CD4-positive, alpha-beta memory T cell (primary cell): ENCODE measurements at places on chromosomes 7 and 10.

DNA sequence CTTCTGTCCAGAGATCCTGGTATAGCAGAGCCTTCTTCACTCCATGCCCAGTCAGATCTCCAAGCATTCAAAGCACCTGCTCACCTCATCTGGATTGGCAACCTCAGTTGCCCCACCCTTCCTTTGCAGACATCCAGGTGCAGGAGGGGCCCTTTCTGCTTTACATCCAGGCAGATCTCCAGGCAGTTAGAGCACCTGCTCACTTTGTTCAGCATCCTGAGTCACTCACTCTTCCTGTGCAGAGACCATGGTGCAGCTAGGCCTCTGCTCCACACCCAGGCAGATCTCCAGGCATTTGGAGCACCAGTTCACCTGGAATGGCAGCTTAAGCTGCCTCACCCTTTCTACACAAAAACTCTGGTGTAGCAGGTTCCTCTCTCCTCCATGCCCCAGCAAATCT, 153.1 kb downstream of the CDK14 start:
- no peak for DNase-seq

DNA sequence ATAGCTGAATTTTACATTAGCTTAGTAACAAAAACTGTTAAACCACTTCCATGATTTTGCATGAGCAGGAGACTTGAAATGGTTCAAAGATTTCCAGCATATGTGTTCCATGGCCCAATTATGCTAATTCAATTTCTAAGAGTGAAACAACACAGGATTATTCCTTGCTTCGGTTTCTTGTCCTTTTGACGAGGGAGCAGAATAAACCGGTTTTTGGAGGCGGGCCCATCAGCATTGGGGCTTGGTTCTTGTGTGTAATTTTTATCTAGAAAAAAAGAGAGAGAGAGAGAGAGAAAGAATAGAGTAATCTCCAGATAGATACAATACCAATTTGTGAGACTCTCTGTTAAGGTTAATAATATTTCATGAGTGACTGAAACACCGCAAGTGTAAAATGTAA, 159.5 kb upstream of the ETV1 start:
- DNase-seq: no peak

DNA sequence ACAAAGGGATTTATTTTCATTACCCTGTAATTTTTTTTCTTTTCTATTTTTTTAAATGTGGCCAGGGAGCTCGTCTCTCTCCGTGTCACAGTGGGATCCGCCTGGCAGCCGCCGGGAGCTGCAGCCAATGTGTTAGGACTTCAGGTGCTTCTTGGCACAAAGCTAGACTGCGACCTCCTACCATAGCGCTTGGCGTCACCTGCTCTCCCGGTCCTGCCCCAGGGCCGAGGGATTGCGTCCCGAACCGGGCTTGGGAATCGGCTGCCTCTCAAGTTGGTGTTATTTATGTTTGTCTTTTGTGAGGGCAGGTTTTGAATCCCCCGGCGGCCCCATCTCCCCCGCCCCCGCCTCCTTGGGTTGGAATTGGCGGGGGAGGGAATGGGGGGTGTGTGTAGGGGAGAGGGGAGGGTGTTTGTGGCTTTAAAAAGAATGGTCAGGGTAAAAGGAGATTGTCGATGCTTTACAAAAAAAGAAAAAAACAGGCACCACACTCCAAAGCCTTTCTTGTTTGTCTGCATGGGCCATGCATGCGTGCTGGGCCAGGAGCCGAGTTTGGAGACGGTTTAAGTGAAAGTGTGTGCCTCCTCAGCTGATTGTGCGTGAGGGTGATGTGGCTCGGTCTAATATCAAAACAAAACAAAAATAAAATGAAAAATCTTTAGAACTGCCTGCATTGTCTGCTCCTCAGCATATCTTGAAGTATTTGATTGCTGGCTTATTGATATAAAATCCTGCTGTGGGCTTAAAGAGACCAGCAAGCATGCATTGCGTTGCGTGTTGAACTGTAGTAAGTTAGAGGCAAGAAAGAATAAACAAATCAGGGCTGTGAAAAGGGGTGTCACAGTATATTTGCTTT, 1.2 kb downstream of the PPP1R9A start:
- no peak for DNase-seq

DNA sequence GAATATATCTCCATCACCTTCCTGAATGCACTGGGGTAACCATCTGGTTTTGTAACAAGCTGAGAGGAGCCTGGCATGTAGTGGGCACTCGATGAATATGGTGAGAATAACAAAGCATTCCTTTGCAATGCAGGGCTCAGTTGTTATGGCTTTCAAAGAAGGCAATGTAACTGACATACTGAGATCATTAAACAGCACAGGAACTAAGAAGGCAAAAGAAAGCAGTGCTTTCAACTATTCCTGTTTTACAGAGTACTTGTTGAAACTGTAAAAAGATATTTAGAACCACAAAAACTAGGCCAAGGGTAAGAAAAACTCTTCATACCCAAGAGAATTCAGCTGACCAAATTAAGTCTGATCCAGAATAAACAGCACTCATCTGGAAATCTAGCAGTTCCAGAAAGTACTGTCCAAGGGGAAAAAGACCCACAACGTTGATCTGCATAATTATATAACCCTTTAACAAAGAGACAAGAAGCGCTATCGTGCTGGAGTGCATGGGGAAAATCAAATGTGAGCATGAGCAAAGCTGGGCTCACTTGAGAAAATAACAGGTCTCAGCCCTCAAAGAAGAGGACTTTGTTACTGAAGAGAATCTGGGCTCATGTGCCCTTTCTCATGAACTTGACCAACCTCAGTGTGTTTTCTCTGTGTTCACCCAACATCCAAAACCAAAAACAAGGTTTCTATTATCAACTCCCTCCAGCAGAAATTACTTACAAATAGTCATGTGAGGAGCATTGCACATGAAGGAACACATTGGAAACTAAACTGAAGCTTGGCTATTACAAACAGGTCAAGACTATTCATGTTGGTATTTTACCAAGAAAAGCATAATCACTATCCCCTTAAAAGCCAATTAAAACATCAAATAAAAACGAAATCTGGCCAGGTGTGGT, 116.2 kb downstream of the AVL9 start:
- DNase-seq: no peak

- peak; percentile 37 for DNase-seq
Observed at GRCh38 chr7:93055543-93056107, 62.2 kb downstream of the SAMD9 start.

- no peak for DNase-seq
Observed at GRCh38 chr7:17370901-17371585, 72.6 kb downstream of the AHR start.

DNA sequence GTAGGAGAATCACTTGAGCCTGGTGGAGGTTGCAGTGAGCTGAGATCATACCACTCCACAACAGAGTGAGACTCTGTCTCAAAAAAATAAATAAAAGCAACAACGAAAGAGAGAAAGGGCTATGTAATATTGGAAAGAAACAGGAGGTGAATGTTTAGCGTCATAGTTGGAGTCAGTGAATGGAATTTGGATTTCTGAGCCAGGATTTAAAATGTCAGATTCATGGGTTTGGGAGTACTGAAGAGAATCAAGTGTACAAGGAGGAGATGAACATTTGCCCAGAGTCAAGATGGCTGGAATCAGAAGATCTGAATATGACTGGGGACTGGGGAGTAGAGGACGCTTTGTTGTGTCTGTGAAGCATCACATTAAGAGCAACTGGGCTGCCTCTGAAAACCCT, 366.4 kb downstream of the GALNT17 start:
- no peak for DNase-seq

DNA sequence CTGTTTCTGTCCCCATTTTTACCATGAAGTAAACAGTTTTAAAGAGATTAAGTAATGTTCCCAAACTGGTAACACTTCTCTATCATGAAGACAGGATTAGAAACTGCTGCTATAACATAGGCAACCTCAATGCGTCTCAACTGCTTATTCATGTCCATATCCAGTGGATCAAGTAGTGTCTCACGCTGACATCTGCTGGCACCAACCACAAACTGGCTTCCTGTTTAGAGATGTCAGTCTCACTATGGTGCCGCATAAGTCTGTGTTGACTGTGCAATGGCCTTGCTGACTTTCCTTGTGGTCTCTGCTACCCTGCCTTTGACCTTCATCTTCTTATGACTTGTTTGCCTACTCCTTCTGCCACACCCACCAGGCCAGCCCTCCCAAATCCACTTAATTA, 369.6 kb upstream of the DPP6 start:
- no peak for DNase-seq

GRCh38 chr7:38245409-38245977, 27.9 kb downstream of the TARP start:
- DNase-seq: no peak

- DNase-seq: no peak
Observed at GRCh38 chr10:133087045-133087678, 562 bp upstream of the ADGRA1 start.

DNA sequence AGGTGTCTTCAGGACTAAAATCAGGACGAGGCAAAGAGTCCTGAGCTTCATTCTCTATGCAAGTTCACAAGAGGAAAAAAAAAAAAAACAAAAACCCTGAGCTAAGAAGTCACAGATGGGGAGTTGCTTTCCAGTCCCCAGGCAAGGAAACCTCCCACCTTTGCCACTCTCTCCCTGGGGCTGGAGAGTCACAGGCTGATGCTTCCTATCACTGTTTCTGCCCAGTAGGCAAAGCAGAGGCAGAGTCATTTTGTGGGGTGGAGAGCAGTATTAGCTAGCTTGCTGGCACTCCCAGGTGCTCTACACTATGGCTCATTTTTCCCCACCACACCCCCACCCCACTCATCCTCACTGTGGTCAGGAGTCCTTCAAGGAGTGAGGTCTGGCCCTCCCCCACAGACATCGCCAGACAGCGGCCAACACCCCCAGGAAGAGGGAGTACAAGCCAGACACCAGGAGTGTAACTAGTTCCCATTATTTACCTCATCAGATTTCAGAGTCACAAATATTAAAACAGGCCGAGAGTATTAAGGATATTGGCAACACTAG, 34.6 kb upstream of the UNC5B start:
- no peak for DNase-seq
